ENCODE measurements at places on chromosomes 3 and 15.
A peak's percentile ranks its signal among the peaks of the same experiment; 100 is the strongest.

DNA sequence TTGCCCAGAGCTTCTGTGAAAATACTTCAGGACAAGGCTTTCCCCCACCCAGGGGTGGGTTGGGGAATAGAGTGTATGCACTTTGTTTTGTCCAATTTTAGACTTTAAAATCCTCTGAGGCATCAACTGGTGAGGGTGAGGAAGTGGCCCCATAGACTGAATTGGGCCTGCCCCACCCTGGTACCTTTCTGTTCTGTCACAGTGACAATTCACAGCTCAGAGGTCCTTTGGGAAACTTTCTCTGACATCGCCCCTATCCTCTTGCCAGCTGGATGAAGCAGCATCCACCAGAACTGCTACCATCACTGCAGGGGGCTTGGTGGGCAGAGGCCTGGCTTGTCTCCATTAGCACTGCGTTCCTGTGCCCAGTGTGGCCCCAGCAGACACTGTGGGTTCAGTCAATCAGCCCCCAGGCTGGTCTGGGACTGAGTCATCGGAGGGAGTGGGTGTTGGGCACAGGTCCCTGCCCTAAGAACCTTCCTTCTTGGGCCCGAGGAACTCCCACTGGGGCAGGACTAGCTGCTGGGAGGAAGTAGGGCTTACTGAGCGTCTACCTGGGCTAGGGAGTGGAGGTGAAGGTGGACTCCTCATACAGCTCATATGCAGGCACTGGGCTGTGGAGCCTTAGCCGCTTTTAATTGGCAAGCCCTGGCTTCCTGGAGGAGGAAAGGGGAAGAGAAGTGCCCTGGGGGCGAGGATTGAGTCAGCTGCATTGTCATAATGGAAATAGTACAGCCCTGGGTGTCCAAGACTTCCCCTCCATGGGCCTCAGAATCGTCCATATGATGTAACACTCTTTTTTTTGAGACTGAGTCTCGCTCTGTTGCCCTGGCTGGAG lies 1.5 kb upstream of the PPM1M start:
- peak; percentile 58 for DNase-seq

- DNase-seq = no peak
These were observed 6.1 kb downstream of the TBC1D21 start for GRCh38 chr15:73879426-73879825.

GRCh38 chr3:113269661-113270060 lies 58.3 kb downstream of the BOC start:
- no peak for DNase-seq

DNA sequence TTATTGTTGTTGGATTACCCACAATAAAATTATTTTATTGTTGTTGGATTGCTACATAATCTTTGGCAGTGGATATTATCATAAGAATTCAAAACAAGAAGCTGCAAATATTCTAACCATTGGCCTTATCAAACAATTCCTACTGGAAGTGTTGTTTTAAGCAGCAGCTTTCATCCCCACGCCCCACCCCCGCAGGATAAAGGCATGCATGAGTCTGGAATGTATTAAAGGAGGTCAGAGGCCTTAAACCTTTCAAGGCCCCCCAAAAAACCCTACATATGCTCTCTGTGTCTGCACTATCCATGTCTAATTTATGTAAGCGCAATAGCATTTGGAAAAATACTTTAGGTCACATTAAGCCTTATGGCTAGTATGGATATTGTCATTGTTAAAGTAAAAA lies 23.1 kb downstream of the P3H2 start:
- DNase-seq = no peak

DNA sequence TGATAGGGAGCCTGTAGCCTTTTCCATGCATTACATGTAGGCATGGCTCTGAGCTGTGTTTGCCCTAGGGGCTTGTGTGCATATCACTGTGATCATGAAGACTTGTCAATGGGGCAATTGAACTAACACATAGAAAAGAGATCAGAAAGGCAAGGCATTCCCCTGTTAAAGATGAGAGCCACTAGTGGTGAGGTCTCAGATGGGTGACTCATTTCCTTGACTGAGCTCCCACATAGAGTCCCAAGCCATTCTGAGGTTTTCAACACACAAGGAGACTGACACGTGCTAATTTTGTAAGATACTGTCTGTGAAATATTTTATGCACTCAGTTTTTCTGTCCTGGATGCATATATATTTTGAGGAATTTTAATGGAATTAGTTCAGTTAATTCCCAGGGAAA lies 53.8 kb downstream of the SAMMSON start:
- no peak for DNase-seq

- no peak for DNase-seq
These were observed 13.7 kb upstream of the DPH6 start for GRCh38 chr15:35559683-35560082.

DNA sequence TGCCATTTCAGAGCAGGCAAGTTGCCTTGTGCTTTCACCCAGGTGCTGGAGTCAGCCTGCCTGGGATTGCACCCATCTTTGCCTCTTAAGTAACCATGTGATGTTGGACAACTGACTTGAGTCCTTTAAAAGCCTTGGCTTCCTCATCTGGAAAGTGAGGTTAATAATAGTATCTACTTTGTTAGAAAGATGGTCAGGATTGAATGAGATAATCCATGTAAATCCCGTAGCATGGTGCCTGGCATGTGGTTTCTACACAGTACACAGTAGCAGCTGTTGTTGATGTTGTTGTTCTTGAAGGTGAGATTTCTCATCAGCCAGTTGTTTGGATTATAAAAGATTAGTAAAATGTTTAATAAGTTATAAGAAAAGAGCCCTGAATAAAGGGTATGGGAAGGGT lies 48.8 kb downstream of the PSMD6 start:
- DNase-seq = no peak

DNA sequence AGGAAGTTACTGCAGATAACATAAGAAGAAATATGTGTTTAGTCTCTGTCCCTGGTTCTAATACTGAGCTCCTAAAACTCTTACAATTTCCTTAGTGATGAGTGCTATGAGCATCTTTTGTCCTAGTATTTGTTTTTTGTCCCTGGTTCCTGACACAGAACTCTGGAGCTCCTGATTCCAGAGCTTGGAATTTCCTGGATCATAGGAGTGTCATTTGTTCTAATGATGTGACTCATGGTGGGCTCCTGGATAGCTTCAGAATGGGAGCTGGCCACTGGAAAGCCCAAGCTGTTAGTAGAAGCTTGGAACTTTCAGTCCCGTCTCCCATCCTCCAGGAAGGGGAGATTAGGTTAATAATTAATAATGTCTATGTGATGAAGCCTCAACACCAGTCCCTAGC lies 98.2 kb downstream of the CNTN6 start:
- DNase-seq = no peak

GRCh38 chr15:87877114-87877810 lies 379.3 kb downstream of the NTRK3 start:
- no peak for DNase-seq

GRCh38 chr3:36969540-36970432 lies 23.1 kb downstream of the EPM2AIP1 start:
- no peak for DNase-seq

GRCh38 chr3:3998140-3998922 lies 199.1 kb downstream of the LRRN1 start:
- DNase-seq = no peak

GRCh38 chr3:121096953-121097352 lies 188.9 kb downstream of the STXBP5L start:
- DNase-seq = no peak

- peak; percentile 43 for DNase-seq
These were observed 19.7 kb downstream of the TM4SF4 start for GRCh38 chr3:149494022-149494758.

DNA sequence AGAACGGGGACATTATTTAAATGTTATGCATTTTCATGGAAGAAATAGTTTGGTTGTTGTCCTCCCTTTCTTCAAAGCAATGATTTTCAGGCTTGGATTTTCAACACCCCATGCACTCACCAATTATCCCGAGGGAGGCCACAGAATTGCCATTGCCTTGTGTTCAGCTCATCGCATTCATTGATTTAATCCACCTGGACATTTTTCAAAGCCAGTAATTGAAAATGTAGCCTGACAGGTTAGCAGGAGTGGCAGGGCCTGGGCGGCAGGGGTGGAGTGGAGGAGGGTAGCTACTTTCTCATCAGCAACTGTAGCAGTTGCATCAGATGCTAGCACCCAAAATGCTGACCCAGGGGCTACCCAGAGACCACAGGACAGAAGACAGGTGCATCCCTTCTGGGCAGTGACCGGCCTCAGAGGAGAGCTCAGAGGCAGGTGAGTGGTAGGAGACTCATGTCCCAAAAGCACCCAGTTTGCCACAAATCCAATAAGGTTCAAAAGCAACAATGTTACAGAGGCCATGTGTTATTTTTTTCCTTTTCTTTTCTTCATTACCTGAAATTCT lies 242.4 kb downstream of the CD47 start:
- no peak for DNase-seq

DNA sequence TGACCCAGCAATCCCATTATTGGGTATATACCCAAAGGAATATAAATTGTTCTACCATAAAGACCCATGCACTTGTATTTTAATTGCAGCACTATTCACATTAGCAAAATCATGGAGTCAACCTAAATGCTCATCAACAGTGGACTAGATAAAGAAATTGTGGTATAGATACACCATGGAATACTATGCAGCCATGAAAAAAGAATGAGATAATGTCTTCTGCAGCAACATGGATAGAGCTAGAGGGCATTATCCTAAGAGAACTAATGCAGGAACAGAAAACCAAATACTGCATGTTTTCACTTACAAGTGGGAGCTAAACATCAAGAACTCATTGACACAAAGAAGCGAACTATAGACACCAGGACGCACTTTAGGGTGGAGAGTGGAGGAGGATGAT lies 466.7 kb downstream of the MECOM start:
- no peak for DNase-seq

DNA sequence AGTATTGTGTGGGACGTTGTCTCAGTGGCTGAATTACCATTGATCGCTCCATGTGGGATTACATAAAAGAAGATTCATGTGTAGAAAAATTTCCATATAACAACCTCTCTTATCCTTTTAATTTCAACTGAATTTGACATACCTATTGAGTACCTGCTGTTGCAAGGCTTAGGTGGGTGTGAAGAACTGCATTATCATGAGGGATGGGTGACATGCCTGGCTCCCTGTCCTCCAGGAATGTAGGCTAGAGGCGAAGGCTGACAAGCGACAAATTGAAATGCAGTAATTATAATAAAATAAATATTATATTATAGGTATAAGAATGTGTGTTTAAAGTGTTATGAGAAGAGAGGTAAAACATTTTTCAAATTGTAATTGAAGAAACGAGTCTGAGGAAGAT lies 52.7 kb upstream of the SPESP1 start:
- no peak for DNase-seq

DNA sequence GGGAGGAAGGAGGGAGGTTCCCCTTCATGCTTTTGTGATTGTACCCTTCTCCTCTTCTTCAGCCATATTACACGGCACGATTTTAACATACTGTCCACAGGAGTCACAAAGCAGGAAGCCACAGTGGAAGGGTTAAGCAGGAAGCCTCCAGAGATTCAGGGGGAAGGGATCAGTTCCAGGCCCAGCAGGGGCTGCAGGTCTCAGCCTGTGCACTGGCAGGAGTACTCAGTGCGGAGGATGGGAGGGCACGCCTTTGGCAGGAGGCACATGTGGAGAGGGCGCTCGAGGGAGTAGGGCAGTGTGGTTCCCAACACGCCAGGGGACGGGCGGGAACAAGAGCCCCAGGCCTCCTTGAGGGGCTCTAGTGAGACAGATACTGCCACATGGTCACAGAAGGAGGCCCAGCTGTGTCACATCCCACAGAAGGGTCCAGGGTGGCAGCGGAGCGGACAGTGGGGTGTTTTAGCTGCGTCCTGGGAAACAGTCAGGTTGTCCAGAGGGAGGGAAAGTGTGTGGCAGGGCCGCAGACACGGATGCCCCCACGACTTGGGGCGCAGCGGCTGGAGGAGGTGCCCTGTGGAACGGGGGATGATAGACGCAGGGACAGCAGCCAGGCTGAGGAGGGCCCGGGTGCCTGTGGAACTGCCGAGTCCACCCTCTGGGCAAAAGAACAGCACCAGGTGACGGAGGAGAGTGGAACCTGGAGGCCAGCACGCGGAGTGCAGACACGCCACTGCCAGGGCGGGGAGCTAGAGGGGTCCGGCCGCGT lies 77.5 kb downstream of the CHSY1 start:
- no peak for DNase-seq

GRCh38 chr3:112389961-112390360 lies 57.0 kb downstream of the CD200 start:
- no peak for DNase-seq

- DNase-seq = no peak
These were observed 155.6 kb upstream of the NR2E3 start for GRCh38 chr15:71654720-71655174.

DNA sequence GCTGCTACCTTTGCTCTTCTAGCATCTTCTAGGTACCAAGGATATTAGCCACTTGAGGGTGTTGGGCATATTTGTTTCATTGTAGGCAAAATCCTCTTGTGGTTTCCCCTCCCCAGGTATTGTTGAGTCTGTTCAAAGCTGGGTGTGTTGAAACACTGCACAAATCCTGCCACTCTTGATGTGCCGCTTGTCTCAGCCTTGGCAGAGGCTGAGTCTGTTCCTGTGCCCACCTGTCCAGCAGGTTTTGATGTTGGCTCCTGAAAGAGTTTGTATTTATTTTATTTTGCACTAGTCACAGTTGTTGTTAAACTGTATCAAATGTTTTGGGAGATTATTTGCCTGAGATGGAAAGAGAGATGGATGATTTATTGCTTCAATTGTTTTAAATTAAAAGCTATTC lies 136.2 kb downstream of the USP13 start:
- no peak for DNase-seq

DNA sequence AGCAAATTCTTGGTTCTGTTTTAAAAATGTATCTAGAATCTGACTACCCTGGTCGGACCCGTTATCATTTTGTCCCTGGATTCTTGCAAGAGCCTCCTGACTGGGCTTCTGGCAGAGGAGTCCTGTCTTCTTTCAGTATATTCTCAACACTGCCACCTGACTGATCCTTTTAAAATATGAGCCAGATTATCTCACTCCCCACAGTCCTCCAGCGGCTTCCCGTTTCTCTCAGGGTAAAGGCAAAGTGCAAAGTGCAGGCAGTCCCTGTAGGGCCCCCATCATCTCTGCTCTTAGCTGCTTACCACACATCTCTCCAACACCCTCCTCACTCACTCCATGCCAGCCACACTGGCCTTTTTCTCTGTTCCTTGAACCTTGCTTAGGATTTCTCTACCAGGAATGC lies 28.4 kb downstream of the CRTC3 start:
- no peak for DNase-seq

Data from pancreas (tissue), 10 donors.